ENCODE measurements at places on chromosomes 5 and 9. TPM values are rescaled to one million over a fixed set of nuclear protein-coding genes. Genes with fewer than 3 reads are reported as not detected.

The C6 gene
- total RNA-seq, result 0.13 TPM

The FGD3 gene
- 0.80 TPM for total RNA-seq

The ZNF454 gene
- 0.10 TPM for total RNA-seq

The SLC4A9 gene
- total RNA-seq, result not detected

The DCTN3 gene
- 110 TPM for total RNA-seq

The ZNF354C gene
- 4.3 TPM for total RNA-seq

The SKP1 gene
- 301 TPM for total RNA-seq

The MCTP1 gene
- total RNA-seq, result 39.8 TPM

The FCN2 gene
- not detected for total RNA-seq

The BAG1 gene
- 95.8 TPM for total RNA-seq

The PIP5KL1 gene
- total RNA-seq, result 7.8 TPM

The ISL1 gene
- total RNA-seq, result 0.36 TPM

The TEX48 gene
- not detected for total RNA-seq

The PTPN3 gene
- 10.4 TPM for total RNA-seq

The GABRA6 gene
- total RNA-seq, result not detected

The ARSI gene
- total RNA-seq, result 18.6 TPM

The PAEP gene
- not detected for total RNA-seq

The SPINK4 gene
- total RNA-seq, result not detected

The LRRC19 gene
- total RNA-seq, result not detected

The CLPTM1L gene
- 188 TPM for total RNA-seq

The DAB2IP gene
- total RNA-seq, result 18.4 TPM
